Common myeloid progenitor, CD34-positive (primary cell): ENCODE measurements at places on chromosomes 5 and 9.

GRCh38 chr9:28648723-28649122, 1075.4 kb upstream of the C9orf72 start:
- DNase-seq, result no peak

GRCh38 chr5:55557123-55557522, 22.4 kb upstream of the PLPP1 start:
- DNase-seq, result no peak

GRCh38 chr5:152164860-152165259, 240.2 kb upstream of the GLRA1 start:
- no peak for DNase-seq

- no peak for DNase-seq
Observed at GRCh38 chr5:132181011-132181629, 46.5 kb downstream of the P4HA2 start.

GRCh38 chr9:2321523-2322148, 300.0 kb upstream of the VLDLR start:
- DNase-seq, result no peak

- no peak for DNase-seq
Observed at GRCh38 chr5:64659289-64659688, 31.0 kb upstream of the SHISAL2B start.

DNA sequence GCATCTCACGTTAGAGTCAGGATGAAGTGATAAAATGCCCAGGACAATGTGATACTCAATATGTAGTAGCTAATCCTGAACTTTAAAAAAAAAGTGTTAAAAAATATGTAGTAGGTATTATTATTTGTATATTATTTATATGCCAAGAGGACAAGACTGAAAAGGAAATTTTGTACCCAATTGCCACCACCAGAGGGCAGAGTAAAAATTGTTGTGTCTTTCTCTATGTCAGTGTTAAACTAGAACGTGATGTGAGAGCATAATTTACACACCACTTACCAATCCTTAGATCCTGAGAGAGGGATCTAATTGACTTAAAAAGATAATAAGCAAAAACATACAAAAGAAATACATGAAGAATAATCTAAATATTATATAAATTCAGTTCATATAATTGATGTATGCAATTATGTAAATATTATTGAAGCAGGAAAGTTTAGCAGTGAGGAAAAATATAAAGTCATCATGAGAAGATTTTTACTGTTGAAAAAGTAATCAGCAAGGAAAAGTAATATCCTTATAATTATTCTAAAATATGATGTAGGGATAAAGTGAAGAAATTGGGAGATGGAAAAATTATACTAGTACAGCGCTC, 288.9 kb downstream of the RAB3C start:
- peak; percentile 62 for DNase-seq

DNA sequence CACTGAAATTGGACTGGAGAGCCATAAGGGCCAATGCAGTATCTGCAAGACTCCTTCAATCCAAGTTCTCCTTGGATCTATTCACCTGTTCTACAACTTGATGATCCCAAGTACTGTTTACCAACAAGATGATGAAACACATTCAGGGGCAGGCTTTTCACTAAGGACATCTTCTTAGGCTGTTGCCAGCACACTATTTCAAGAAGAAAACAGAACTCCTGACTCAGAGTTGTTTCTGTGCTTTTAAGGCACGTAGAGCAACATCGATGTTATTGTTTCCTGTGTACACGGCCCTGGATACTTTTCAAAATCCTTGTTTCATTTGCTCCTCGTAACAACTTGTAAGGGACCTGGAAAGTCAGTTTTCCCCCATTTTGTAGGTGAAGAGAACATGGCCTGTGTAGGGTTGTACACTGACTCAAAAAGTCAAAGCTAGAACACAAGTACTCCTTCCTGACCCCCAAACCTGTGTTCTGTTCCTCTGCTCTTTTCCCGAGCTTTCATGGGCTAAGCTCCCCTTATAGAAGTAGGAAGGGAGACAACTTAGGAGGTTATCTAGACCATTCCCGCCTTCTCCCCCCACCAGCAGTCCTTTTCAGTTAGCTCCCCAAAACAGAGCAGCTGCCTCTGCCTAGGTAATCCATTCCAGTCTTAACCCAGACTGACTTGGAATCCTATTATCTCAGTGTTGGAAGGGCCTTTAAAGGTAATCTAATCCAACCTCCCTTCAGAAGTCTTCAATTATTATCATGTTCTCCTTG, 5.2 kb upstream of the MGAT1 start:
- DNase-seq, result no peak

GRCh38 chr5:90802474-90803317, 244.1 kb downstream of the ADGRV1 start:
- DNase-seq, result peak; percentile 25

GRCh38 chr5:192970-193831, 1.9 kb downstream of the LRRC14B start:
- no peak for DNase-seq

GRCh38 chr9:124359426-124359825, 55.8 kb downstream of the PSMB7 start:
- no peak for DNase-seq

- no peak for DNase-seq
Observed at GRCh38 chr9:85258236-85258635, 483.5 kb downstream of the AGTPBP1 start.
